ENCODE measurements at places on chromosomes 1 and 21.

DNA sequence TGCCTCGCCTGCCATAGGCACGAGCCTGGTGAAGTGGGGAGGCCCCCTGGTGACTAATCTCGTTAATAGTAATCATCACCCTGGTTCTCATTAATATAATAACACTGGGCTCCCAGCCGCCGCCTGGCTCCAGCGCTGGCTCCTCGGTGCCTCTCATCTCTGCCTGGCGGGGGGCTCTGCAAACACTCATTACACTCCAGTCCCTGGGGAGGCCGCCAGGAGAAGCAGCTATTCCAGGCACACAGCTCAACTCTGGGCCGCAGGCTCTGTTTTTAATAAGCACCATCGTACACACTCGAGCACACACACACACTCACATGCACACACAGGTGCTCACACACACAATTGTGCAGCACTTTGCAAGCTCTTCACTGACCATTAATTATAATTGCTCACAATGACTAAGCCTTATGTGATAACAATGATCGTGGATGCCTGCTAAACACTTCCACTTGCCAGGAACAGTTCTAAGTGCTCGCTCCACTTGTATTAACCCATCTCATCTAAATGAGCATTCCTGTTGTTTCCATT lies 52.2 kb downstream of the SDC3 start:
- no peak for DNase-seq

- DNase-seq = no peak
These were observed 758 bp downstream of the PTBP2 start for GRCh38 chr1:96722161-96722922.

DNA sequence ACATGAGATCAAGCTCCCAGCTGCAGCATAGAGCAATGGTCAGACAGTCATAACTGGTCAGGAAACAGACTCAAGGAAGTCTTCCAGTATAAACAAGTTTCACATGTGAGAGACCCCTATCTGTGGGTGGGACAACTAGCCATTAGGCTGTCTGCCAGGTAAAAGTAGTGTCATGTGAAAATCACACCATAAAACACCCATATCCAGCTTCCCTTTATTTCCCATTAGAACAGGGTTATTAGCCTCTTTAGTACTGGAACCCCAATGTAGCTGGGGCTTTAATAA lies 426.7 kb downstream of the KCNT2 start:
- no peak for DNase-seq

DNA sequence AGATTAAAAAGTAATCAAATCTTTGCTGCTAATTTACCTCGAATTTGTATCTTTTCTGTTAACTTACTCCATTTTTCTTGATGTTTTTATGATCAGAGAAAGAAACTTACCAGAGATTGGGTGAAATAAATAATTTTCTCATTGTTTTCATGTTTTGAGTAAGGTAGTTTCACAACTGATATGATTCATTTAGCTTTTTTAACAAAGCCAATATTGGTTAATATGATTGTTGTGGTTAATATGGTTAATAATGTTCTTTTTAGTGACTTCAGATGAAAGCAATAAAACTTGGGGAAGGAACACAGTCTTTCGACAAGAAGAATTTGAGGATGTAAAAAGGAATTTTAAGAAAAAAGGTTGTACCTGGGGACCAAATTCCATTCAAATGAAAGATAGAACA lies 48.1 kb downstream of the MAP3K21 start:
- no peak for DNase-seq

GRCh38 chr1:77036560-77036959 lies 169.3 kb downstream of the ST6GALNAC5 start:
- no peak for DNase-seq
